Right kidney (tissue), 9 donors: ENCODE measurements at places on chromosomes 16 and 17.
A peak's percentile ranks its signal among the peaks of the same experiment; 100 is the strongest.

- no peak for DNase-seq
Observed at GRCh38 chr16:70740174-70740913, 54.5 kb upstream of the MTSS2 start.

- DNase-seq: peak; percentile 39
Observed at GRCh38 chr17:42053731-42054500, 3.5 kb upstream of the C17orf113 start.

- no peak for DNase-seq
Observed at GRCh38 chr16:17331991-17332390, 138.8 kb downstream of the XYLT1 start.

- no peak for DNase-seq
Observed at GRCh38 chr16:29656688-29657523, 6.1 kb upstream of the SPN start.

GRCh38 chr16:26344240-26344776, 652.5 kb downstream of the HS3ST4 start:
- no peak for DNase-seq

- DNase-seq: no peak
Observed at GRCh38 chr16:17173281-17173680, 297.5 kb downstream of the XYLT1 start.

DNA sequence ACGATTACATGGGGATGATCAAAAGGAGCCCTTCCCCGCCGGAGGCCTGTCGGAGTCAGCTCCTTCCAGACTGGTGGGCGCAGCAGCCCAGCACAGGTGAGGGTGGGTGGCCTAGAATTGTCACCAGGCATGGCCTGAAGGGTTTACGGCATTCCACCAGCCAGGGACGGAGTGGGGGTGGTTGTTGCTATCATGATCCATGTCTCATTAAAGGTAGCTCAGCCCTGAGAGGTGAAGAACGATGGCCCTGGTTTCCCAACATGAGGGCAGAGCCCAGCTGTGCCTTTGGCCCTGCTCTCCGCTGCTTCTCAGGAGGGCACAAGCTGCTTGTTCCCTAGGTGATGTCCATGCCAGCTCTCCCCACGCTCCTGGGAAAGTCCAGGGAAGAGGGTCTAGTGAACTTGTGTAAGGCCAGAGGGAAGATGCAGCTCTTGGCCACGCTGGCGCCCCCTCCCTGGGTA, 14.2 kb downstream of the IRF8 start:
- no peak for DNase-seq

DNA sequence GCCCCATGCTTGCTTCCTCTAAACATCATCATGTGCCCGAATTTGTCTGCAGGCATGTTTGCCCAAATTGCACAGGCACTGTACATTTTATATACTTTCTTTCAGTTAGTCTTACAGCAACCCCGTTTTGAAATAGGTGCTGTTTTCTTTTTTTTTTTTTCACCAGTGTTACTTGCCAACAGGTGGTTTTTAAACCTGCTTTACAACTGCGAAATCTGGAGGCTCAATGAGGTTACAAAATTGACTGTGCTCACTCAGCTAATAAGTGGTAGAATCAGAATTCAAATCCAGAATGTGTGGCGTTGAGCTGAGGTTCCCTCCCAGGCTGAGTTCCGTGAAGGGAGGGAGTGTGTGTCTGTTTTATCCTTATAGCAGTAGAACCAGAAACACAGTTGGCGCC, 5.8 kb downstream of the PLA2G15 start:
- no peak for DNase-seq

- DNase-seq: no peak
Observed at GRCh38 chr17:66673668-66674276, 161.1 kb upstream of the CACNG5 start.

DNA sequence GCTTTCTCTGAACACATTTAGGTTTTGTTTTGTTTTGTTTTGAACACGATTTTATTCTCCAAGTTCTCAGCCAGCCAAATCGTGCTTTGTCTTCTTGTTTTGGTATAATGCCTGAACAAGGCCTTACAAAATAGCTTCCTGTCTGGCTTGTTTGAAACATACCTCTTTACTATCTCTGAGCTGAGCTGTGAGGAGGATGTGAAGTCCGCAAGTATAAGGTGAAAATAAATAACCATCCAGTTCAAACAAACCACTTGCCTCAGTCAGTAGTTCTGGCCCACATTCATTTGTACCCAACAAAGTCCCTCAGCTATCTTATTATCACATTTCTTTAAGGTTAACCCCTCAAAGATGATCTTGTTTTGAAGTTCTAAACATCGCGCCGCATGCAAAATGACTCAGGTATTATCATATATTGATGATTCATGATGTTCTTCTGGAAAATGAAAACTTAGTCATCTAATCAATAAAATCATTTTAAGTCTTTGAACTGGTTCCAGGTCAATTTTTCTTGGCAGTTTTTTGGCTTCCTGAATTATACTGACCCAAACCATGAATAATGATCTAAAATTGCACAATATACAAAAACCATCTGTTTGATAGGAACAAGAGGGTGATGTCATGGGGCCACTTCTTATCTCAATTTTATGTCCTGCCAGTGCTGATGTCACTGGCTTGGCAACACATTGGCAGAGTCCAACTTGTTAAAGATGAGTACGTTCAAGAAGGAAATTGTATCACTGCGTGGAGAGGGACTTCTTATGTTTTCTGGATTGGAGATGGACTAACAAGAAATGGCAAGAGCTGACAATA, 694.3 kb downstream of the KCNJ2 start:
- no peak for DNase-seq

- DNase-seq: no peak
Observed at GRCh38 chr16:84380405-84380804, 12.1 kb downstream of the ATP2C2 start.

GRCh38 chr17:3529817-3530741, 27.5 kb downstream of the TRPV3 start:
- DNase-seq: no peak

GRCh38 chr17:60403962-60404361, 12.0 kb upstream of the USP32 start:
- DNase-seq: no peak

DNA sequence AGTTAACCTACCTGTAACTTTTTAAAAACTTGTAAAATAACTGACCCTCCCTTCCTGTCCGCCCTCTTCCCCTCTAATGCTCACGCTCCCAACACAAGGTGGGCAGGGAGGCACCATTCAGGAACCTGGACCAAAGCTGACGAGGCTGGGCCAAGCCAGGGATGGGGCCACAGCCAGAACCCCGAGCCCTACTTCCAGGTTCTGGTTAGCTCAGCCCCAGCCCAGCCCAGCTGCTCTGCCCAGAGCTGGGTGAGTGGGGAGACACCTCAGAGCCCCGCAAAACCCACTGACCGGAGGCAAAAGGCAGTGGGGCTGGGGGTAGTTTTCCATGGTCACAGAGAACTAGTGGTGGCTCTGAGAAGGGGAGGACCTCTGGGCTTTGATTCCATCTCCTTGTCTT, 7.4 kb downstream of the CNP start:
- no peak for DNase-seq

- DNase-seq: no peak
Observed at GRCh38 chr17:32341141-32341856, 674 bp downstream of the C17orf75 start.

DNA sequence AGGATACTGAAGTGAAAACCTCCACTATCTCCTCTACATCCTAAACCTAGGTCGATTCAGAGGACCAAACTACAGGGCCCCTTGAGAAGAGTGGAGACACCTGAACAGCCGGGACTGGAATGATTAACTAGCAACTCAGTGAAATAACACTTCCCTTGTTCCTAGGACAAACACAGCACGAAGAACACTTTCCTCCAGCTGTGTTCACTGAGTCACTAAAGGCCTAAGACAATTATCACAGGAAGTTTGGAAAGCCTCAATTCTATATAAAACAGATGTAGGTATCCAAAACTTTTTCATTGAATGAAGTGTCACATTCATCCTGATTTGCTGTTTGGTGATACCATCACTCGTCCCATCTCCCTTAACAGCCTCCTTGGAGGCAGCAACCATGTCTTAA, 15.5 kb upstream of the CUEDC1 start:
- no peak for DNase-seq

DNA sequence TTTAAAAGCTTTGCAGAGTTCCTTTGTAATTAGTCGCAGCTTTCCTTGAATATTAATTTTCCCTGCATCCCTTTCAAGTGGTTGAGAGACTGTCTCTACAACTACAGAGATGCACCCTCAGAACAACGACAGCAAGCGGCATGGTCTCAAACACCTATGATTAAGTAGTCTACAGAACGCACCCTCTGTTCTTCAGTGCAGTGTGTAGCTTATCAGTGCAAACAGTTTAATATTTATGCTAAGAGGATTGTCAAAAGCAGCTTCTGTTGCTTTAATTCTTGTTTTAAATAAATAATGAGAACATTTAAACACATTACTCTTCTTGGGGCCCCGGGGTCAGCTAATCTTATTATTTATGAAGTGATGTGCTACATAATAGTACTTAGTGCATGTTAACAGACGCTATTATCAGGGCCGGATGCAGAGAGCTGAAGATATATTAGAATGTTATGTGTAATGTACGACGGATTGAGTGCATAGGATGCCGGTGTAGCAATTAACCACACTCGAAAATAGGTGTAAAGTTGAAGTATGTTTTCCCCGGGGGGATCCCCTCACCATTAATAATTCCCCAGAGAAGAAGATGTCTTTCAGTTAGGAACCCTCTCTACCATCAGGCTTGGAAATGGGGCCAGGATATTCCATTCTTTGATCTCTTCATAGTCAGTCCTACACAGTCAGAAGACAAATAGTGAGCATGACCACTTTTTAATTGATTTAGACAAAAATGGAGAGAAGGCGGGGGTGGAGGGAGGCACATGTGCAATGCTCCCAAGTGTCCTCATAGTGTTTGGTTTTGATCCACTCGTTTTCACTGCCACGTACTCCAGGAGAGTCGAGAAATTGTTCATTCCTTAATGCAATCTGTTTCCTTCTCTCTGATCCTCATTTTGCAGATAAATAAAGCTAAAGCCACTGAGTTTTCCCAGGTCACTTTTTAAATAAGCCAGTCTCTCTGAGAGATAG, 176.3 kb downstream of the IRX3 start:
- DNase-seq: no peak

- DNase-seq: no peak
Observed at GRCh38 chr17:61390479-61390791, 9.2 kb upstream of the TBX2 start.

DNA sequence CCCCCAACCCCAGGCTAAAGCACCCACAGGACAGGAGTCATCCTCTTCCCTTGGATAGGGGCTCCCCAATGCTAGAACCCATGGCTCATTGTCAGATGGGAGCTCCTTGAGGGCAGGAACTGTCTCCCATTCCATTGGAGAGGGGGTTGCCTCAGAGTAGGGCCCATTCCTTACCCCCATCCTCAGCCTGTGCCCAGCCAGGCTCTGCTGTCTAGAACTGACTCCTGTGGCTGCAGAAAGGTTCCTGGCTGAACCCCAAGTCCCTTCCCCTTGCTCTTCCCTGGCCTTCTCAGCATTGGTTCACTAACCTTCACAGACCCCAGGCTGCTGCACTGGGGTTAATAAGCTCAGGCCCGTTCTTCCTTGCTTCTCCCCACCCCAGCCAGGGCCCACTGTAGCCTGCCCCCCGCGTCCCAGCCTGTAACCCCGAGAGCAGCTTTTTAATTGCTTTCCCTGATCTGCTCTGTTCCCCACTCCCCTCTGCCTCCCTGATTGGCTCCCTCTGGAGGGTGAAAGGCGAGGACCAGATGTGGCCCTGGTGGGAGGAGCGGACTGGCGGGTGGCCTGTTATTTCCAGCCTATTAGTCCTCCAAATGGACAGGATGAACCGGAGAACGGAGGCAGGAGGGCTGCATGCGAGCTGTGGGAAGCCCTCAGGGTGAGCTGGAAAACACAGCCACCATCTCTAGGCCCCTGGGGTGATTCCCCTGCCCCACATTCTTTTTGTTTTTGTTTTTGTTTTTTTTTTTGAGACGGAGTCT, 6.0 kb upstream of the GFAP start:
- peak; percentile 23 for DNase-seq

DNA sequence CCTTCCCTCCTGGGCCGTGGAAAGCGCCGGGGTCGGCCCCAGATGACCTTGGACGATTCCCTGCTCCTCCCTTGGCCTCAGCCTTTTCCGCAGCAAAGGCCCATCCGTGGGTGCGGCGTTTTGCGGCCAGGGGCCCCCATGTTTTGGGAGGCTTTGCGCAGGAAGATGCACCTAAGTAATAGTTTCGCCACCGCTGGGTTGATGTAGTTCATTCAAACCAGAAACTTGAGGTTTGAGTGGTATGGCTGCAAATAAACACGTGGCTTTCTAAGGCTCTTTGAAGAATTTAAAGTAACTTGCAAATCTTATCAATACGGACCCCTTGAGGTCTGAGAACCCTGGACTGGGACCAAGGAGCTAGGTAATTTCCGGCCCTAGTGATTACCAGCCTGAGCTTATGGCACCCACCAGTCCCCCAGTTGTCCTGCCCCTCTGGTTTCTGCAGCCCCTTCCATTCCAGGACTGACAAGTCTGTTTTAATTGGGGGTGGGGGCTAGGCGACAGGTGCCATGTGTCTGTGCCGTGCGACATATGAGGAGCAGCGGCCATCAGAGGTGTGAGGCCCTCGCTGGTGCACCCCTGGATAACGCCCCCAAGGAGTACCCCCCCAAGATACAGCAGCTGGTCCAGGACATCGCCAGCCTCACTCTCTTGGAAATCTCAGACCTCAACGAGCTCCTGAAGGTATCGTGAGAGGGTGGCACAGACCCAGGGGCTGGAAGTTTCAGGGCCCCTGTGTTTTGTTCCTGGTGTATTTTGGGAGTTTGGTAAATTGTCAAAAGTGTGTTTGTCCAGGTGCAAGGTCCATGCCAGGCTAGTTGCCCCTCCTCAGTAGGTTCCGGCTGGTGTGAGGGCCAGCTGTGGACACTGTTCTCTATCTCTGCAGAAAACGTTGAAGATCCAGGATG, 834 bp downstream of the MRPL12 start:
- DNase-seq: no peak

GRCh38 chr17:2071455-2072281, 16.8 kb downstream of the HIC1 start:
- peak; percentile 54 for DNase-seq

DNA sequence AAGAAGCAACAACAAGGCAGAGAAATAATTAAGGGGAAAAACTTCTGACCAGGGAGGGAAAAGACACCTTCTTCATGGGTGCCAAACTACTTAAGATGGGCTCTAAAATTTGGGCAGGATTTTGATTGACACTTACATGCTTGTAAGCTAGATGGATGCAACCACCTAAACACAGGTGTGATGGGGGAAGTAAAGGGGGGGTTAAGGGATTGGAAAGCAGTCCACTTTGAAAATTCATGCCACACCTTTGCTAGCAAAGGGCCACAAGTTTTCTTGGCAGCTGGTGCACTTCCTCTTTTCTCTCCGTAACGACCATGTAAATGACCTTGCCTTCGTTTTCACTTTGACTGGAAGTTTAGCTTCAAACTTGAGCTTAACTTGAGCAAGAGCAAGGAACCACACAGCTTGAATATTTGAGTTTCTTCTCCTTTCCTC, 14.3 kb upstream of the PRKAR1A start:
- DNase-seq: no peak

- DNase-seq: peak; percentile 28
Observed at GRCh38 chr17:68539548-68540467, 27.6 kb downstream of the PRKAR1A start.

- DNase-seq: no peak
Observed at GRCh38 chr16:17359788-17360390, 110.9 kb downstream of the XYLT1 start.

- no peak for DNase-seq
Observed at GRCh38 chr16:59385491-59385890, 651.4 kb upstream of the GOT2 start.
